ENCODE measurements at places on chromosomes 6 and 20. TPM values are rescaled to one million over a fixed set of nuclear protein-coding genes. Genes with fewer than 3 reads are reported as not detected.

Gene TRAPPC3L
- not detected for polyA plus RNA-seq

Gene ZNF322
- 29.4 TPM for polyA plus RNA-seq

Gene SLC39A7
- 120 TPM for polyA plus RNA-seq

Gene E2F3
- polyA plus RNA-seq: 3.9 TPM

Gene FAM162B
- polyA plus RNA-seq: not detected

Gene FABP7
- 27.7 TPM for polyA plus RNA-seq

Gene WFDC10B
- not detected for polyA plus RNA-seq

Gene NINL
- polyA plus RNA-seq: 56.2 TPM
